SJSA1 (cell line): ENCODE measurements at places on chromosomes 6 and 20.

DNA sequence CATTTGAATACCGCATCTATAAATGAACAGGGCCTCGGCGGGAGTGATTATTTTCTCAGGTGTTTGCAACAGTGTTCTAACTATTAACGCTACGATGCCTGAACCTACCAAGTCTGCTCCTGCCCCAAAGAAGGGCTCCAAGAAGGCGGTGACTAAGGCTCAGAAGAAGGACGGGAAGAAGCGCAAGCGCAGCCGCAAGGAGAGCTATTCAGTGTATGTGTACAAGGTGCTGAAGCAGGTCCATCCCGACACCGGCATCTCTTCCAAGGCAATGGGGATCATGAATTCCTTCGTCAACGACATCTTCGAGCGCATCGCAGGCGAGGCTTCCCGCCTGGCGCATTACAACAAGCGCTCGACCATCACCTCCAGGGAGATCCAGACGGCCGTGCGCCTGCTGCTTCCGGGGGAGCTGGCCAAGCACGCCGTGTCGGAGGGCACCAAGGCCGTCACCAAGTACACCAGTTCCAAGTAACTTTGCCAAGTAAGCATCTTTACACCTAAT lies 70.9 kb downstream of the HFE start:
- peak; percentile 89 for DNase-seq

DNA sequence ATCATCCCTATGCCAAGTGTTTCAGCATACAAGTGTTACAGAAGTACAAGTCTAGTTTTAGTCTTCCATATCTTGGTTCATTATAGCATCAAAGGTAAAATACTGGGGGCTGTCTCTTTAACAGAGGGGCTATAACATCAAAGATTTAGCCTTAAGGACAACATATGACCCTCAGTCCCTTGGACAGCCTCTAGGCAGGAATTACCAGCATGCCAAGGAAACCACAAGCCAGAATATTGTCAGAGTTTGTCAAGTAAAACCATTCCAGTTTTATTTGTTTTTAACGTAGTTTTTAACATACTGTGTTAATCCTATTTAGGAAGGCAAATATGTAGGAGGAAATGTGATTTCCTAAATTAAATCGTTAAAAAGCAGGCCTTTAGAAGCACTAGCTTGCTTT lies 18.6 kb downstream of the ZKSCAN8 start:
- no peak for DNase-seq

DNA sequence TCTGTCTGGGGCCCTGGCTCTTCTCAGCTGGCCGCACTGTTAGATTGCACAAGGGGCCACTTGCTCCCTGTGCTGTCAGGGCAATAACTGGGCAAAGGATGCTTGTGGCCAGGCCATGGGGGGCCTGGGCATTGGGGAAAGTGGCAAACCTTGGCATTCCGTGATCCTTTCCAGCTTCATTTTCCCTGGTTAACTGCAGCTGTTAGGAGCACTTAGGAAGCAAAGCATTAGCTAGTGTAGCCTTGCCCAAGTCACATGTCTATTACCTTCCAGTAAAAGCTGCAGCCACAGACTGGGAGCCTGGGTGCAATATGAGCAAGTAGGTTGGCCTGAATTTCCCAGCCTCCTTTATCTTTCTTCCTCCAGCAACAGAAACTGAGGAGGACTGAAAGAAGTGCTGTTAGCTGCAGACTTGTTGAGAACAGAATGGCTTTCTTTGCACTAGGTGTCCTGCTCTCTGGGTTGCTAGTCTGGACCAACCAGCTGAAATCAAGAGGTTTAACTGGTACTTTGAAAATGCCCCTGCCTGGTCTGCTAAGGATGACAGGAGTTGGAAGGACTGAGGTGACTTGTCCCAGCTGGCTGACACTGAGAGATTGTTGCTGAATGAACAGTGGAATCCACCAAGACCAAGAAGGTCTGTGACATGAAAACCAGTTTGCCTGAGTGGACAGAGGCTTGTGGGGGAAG lies 312.3 kb upstream of the SUPT3H start:
- no peak for DNase-seq

GRCh38 chr6:129645106-129645829 lies 64.7 kb downstream of the ARHGAP18 start:
- no peak for DNase-seq
